Hematopoietic multipotent progenitor cell treated with erythropoietin and hydrocortisone succinate and interleukin-3 and kit ligand, for 6 days (in vitro differentiated cells): ENCODE measurements at places on chromosomes 6 and 20.
A peak's percentile ranks its signal among the peaks of the same experiment; 100 is the strongest.

- DNase-seq, result peak; percentile 64
These were observed at the start of gene FAM184A for GRCh38 chr6:119078376-119079282. TSS of gene FAM184A (minus strand) at chr6:119078664. CDS start at chr6:119078299, 365 bp downstream.

DNA sequence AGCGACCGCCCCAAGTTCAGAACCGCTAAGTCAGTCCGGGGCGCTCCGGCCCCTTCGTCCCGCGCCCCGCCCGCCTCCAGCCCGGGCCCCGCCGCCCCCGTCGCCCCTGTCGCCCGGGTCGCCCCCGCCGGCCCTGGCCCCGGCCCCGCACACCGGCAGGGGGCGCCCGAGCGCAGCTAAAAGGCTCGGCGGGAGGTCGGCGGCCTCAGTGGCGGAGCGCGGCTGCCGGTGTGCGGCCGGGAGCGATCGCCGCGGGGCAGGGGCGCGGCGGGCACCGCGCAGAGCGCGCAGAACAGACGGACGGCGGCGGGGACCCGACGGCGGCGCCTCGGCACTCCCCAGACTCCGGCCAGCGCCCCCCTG is at the start of gene FNDC1:
Gene FNDC1, plus strand, starts transcription at position 208 of the 363 bp plus-strand sequence. CDS start 197 bp downstream, outside the sequence.
- DNase-seq, result peak; percentile 71

GRCh38 chr6:52305948-52306767 is 21.6 kb upstream of the MCM3 start:
- no peak for DNase-seq

DNA sequence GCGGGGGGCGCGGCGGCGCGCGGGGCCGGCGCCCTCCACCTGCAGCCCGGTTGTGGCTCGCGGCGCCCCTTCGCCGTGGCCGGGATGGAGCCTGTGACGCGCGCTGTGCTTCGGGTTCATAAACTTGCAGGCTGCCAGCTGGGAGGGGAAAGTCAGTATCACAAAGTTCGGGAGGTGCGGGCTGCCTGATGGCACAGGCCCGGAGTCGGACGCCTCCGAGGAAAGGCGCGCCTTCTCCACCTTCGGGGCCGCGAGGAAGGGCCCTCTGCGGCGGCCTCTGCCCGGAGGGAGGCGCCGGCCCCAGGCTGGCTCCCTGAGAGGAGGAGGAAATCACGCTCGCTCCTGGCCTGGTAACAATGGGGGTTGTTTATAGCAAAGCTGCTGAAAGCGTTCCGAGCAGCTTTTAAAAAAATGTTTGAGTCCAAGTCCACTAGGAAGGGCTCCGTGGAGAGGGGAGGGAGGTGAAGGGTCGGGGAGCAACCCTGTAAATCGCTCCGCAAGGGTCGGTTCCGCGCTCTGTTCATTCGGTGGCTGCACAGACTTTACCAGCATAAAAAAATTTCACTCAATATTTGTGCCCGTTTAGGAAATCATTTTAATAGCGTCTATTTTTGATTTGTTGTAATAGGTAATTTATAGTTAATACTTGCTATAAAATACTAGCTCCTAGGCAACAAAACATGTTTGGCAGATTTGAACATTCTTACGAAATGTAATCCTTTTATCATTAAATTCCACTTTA is 1.0 kb downstream of the AFDN start:
- peak; percentile 19 for DNase-seq

- DNase-seq, result no peak
These were observed 1.4 kb downstream of the SRC start for GRCh38 chr20:37347347-37347823.

- no peak for DNase-seq
These were observed 24.3 kb downstream of the BMP6 start for GRCh38 chr6:7750197-7750596.

GRCh38 chr6:80689716-80690395 is 583.4 kb downstream of the BCKDHB start:
- DNase-seq, result no peak

DNA sequence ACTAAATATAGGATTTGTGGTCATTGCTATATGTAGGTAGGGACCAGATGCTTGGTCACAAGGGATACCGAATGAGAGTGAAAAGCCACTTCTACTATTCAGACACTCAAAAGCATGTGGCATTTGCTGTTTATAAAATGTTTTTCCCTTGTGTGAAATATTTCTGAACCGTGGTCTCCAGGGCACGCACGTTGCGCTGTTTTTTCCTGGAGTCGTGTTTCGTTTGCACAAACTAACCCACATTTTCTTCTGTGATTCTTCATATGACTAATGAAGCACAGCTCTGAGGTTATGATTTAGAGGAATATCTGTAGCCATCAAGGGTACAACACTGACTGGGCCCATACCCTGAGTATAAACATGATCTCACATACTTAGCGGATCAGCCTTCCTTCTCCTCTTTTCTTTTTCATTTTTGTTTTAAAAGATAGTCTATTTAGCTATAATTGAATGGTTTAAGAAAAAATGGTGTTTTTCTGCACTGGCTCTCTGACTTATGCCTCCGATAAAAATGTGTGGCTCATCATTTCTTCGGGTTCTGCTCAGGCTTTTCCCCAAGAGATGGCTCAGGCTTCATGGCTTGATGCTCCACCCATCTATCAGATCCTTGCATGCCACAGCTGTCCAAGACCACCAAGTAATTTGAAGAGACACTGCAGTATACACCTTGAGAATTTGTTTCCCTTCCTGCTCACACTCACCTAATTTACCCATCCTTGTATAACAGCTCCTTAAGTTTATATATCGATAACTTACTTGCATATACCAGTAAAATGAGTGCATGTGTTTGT is 59.9 kb upstream of the HBS1L start:
- DNase-seq, result no peak

- no peak for DNase-seq
These were observed 7.1 kb downstream of the NHLRC1 start for GRCh38 chr6:18115356-18115755.

DNA sequence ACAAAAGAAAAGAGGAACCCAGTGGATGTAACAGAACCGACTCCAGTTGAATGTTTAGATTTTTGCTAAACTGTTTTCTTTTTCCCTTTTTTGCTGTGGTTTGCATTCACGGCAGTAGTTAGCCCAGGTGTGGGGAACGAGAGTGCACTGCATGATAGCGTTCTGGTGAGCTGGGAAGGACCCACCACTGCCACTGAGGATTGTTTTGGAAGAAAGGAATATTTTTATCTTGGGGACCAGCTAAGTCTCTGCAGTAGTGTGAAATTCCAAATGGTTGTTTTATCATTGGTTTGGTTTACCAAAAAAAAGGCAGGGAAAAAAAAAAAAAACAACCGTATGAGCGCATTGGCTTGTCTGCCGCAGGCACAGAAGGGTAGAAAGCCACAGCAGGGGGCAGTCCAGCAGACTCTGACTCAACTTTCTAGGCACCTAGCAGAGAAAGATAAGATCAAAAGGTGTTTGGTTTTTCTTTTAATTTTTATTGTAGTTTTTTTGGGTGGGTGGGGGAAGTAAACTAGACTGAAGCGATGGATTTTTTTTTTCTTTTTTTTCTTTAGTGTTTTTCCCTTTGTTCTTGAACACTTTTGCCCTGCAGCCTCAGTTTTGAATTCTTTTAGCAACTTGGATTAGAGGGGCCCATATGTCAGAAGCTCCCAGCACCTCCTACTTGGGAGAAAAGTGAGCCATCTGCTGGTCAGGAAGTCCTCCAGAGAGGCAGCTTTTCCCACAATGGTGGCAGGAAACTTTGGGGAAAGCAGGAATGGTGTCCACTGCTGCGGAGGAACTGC is 13.5 kb upstream of the RAB5IF start:
- DNase-seq, result no peak

GRCh38 chr6:86595641-86596040 is 341.7 kb upstream of the HTR1E start:
- no peak for DNase-seq

- peak; percentile 73 for DNase-seq
These were observed 81.4 kb downstream of the SERAC1 start for GRCh38 chr6:158086504-158087223.

- peak; percentile 76 for DNase-seq
These were observed 61.6 kb downstream of the MDGA1 start for GRCh38 chr6:37636116-37636515.

DNA sequence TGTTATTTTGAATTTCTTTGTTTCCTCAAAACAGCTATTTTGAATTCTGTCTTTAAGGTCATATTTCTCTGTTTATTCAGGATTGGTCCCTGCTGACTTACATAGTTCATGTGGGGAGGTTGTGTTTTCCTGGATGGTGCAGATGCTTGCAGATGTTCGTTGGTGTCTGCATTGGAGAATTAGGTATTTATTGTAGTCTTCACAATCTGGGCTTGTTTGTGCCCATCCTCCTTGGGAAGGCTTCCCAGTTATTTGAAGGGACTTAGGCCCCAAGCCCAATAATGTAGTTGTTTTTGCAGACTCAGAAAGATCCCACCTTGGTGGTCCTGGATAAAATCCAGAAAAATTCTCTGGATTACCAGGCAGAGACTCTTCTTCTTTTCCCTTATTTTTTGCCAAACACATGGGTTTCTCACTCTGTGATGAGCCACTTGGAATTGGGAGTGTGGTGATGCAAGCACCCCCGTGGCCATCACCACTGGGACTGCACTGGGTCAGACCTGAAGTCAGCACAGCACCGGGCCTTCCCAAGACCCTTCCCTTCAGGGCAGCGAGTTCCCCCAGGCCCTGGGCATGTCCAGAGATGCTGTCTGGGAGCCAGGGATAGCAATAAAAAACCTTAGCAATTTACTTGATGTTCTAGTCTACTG is 81.6 kb upstream of the EZR start:
- no peak for DNase-seq

- DNase-seq, result no peak
These were observed 4.2 kb upstream of the HIVEP1 start for GRCh38 chr6:12007887-12008286.

DNA sequence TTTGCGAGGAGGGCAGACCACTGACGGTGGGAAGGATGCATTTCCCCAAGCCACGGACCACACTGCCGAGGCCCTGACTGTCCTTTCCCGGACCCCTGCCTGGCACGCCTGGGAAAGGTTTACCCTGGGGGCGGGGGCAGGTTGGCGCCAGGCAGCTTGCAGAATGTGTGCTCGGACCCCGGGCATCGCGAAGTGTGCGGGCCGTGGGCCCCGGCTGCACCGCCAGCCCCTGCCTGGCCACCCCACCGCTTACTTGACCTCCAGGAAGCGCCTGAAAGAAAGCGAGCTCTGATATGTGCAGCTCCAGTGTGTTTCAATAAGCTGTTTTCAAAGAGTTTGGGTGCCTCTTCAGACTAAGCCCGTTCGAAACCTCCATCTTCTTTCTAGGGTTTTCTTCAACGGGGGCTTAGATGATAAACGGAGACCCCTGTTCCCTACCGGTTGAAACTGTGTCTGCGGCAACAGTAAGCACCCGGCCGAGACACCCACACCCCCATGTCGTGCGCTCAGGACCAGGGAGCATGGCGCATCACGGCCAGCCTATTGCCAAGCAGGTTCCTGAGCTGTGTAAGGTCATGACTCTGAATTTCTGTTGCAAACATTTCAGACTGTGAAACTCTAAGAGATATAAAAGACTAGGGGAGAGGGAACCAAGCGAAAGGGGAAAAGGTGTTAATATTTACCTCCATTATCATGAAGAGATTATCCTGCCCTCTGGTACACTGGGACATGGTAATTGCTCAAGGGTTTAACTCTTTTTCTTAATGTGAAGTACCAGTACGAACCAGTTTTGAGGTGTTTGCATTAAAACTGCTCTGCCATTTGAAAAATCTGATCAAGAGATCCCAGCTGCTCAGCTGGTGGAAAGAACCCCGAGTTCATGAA is 231.2 kb upstream of the FOXQ1 start:
- no peak for DNase-seq

- no peak for DNase-seq
These were observed 3.4 kb downstream of the TXNDC5 start for GRCh38 chr6:7907159-7907558.

- DNase-seq, result no peak
These were observed 265.5 kb upstream of the EXOC2 start for GRCh38 chr6:958488-958887.

DNA sequence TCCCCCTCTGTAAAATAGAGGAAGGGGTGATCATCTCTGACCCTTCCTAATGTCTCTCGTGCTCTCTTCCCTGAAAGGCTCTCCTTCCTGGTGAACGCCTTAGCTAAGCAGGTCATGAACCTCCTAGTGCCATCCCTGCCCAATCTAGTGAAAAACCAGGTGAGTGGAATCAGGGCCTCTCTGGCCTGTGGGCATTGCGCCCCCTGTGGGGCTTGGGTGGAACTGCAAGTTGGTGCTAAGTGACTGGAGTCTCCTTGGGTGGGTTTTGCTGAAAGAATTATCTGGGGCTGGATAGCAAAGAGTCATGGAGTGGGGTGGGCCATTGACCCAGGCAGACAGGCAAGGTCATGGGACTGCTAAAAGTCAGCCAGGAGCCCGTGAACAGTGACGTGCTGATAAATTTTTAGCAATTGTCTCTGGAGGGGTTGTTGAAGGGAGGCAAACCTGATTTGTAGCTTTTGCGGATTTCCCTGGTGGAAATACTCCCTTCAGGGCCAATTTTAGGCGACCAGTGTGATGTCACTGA is 8.9 kb downstream of the BPIFB1 start:
- DNase-seq, result peak; percentile 61

DNA sequence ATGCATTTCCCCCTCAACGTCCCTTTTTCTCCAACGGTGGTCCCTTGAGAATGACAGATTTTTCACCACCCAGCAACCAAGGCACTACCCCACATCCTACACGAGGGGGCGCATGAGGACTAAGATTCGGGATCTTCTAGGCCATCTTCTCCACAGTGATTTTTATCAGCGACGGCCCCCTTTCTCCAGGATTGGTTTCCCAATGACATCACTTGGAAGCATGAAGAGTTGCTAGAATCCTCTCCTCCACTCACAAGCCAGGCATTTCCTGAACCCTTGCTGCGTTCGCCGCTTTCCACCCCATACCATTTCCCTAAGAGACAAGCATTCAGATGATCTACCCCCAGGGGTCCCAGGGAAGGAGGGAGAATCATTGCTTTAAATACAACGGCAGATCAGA is 252.0 kb downstream of the HIVEP2 start:
- peak; percentile 72 for DNase-seq

DNA sequence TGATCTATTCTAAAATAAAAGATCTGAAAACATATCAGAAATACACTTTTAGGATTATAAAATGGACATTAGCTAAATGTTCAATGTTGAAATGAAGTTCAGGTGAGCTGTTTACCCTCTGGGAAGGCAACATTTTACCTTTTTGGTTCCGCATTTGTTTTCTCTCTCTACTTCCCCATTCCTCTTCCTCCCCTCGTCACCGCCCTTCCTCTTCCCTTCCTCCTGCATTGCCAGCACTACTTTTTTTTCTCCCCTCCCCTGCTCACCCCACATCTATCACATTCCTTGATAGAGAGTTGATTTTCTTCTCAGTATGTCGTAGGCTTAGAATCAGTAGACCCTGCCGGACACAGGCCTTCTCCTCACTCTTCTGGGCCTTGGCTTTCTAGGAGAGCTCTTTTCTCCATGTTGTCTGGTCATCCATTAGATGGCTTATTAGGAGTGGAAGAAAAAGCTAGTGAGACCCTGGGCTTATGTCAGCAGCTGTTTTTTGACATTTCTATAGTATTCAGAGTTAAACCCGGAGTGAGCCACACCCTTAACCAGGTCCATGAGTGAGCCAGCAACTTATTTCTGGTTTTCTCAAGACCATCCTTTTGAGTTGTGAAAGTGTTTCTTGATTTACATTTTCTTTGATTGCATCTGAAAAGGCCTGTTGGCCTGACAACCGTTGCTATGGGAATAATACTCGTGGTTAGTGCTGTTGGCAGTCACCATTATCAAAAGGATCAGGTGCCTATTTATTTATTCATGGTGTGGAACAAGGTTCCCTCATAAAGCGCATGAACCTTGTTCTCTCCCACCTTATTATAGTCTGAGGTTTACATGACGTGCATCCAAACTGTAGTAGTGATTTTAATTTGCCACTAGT is 90.9 kb downstream of the DTD1 start:
- peak; percentile 32 for DNase-seq
